Activated CD8-positive, alpha-beta memory T cell treated with anti-CD3 and anti-CD28 coated beads, Interleukin-2, amount 10 ng/mL, durations not matched to agents 7 days and 5 days (primary cell): ENCODE measurements at places on chromosomes 13 and 19. TPM values are rescaled to one million over a fixed set of nuclear protein-coding genes. Genes with fewer than 3 reads are reported as not detected.

DNA sequence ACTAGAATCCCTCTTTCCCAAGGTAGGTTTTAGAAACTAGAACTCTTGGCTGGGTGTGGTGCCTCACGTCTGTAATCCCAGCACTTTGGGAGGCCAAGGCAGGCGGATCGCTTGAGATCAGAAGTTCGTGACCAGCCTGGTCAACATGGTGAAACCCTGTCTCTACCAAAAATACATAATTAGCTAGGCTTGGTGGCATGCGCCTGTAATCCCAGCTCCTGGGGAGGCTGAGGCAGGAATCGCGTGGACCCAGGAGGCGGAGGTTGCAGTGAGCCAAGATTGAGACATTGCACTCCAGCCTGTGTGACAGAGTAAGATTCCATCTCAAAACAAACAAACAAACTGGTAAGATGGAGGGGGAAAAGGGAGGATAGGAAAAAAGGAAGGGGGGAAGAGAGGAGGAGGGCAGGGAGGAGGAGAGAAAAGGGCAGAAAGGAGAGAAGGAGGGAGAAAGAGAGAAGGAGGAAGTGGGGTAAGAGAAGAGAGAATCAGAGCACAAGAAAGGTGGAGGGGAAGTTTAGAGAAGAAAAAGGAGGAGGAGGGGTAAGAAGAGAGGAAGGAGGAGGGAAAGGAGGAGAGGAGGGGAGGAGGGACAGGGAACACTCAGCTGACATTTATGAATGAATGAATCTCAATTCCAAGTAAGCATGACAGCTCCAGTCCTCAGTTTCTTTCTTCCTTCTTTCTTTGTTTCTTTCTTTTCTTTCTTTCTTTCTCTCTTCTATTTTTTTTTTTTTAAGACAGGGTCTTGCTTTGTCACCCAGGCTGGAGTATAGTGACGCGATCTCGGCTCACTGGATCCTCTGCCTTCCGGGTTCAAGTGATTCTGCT, 2.6 kb upstream of the SLC27A1 start:
- no peaks in the 10 kb centered on the region for H3K36me3 ChIP-seq
- peaks cover 18% of the 10 kb centered on the region for H3K4me1 ChIP-seq
- H3K4me3 ChIP-seq, result no peak overlapping the region
- no peak overlapping the region for H3K27ac ChIP-seq
- no peak for DNase-seq

Gene TNFSF11
- 2.4 TPM for total RNA-seq

Gene HSD17B14
- 0.59 TPM for total RNA-seq

Gene BRCA2
- 37.8 TPM for total RNA-seq

GRCh38 chr13:50451609-50452008, 391.9 kb downstream of the DLEU7 start:
- H3K36me3 ChIP-seq, result no peaks in the 10 kb centered on the region
- H3K4me1 ChIP-seq, result no peaks in the 10 kb centered on the region
- H3K27ac ChIP-seq, result no peak overlapping the region
- DNase-seq, result no peak

Gene UPK1A
- total RNA-seq, result not detected

GRCh38 chr13:77465603-77466195, 69.8 kb upstream of the SCEL start:
- H3K4me3 ChIP-seq, result no peak overlapping the region
- H3K4me1 ChIP-seq, result no peaks in the 10 kb centered on the region
- peaks cover 8% of the 10 kb centered on the region for H3K27me3 ChIP-seq
- no peak overlapping the region for H3K27ac ChIP-seq
- no peaks in the 10 kb centered on the region for H3K36me3 ChIP-seq

Gene SYT5
- total RNA-seq, result not detected

- H3K27me3 ChIP-seq, result peaks cover 3% of the 10 kb centered on the region
- no peaks in the 10 kb centered on the region for H3K36me3 ChIP-seq
- H3K27ac ChIP-seq, result no peak overlapping the region
- H3K4me3 ChIP-seq, result no peak overlapping the region
These were observed 17.5 kb downstream of the KANK2 start for GRCh38 chr19:11179716-11180297.

GRCh38 chr13:49098198-49098597, 121.9 kb upstream of the MLNR start:
- DNase-seq, result no peak
- no peaks in the 10 kb centered on the region for H3K4me1 ChIP-seq
- no peak overlapping the region for H3K27ac ChIP-seq
- peaks cover 5% of the 10 kb centered on the region for H3K36me3 ChIP-seq
- no peaks in the 10 kb centered on the region for H3K27me3 ChIP-seq
- no peak overlapping the region for H3K4me3 ChIP-seq

Gene PDE4C
- 0.14 TPM for total RNA-seq

- no peaks in the 10 kb centered on the region for H3K36me3 ChIP-seq
- H3K27ac ChIP-seq, result no peak overlapping the region
- H3K4me1 ChIP-seq, result no peaks in the 10 kb centered on the region
- H3K27me3 ChIP-seq, result no peaks in the 10 kb centered on the region
- no peak overlapping the region for H3K4me3 ChIP-seq
- DNase-seq, result no peak
These were observed 2330.1 kb downstream of the PCDH9 start for GRCh38 chr13:64900039-64900438.

DNA sequence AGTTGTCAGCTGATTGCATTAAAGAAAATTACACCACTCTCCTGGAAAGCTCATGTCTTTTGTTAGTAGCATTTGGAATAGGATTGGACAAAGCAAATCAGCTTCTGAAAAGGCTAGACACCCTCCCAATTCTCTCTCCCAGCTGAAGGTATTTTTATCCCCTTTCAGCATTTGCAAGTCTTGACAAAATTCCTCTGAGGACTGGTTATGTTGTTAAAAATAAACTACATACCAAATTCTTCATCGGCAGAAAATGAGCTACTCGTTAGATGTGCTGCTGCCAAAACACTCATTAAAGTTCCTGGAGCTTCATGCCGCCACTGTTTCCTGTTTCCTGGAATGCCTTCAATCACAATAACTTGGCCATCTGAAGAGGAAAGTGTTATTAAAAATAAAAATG, 37.1 kb downstream of the UTP14C start:
- no peak overlapping the region for H3K27ac ChIP-seq
- no peak for DNase-seq
- no peaks in the 10 kb centered on the region for H3K36me3 ChIP-seq

- H3K4me3 ChIP-seq, result no peak overlapping the region
- H3K27me3 ChIP-seq, result peaks cover 24% of the 10 kb centered on the region
- H3K4me1 ChIP-seq, result peaks cover 11% of the 10 kb centered on the region
- no peak overlapping the region for H3K27ac ChIP-seq
These were observed 64.1 kb downstream of the ERCC5 start for GRCh38 chr13:102909971-102910370.

Gene NCR1
- 2.5 TPM for total RNA-seq

Gene ZMYM5
- total RNA-seq, result 14.3 TPM

- peak overlapping the region; percentile 70 for H3K27ac ChIP-seq
- peaks cover 16% of the 10 kb centered on the region for H3K4me1 ChIP-seq
- H3K36me3 ChIP-seq, result peaks cover 6% of the 10 kb centered on the region
- H3K27me3 ChIP-seq, result no peaks in the 10 kb centered on the region
These were observed 96.6 kb downstream of the ELF1 start for GRCh38 chr13:40922437-40923040.

GRCh38 chr13:22276616-22277015, 605.7 kb downstream of the FGF9 start:
- H3K4me3 ChIP-seq, result no peak overlapping the region
- no peak overlapping the region for H3K27ac ChIP-seq
- H3K27me3 ChIP-seq, result no peaks in the 10 kb centered on the region
- no peak for DNase-seq
- H3K4me1 ChIP-seq, result no peaks in the 10 kb centered on the region

GRCh38 chr19:12574036-12574435, 22.8 kb upstream of the ZNF564 start:
- H3K4me1 ChIP-seq, result peaks cover 6% of the 10 kb centered on the region
- H3K27me3 ChIP-seq, result no peaks in the 10 kb centered on the region
- H3K4me3 ChIP-seq, result no peak overlapping the region

DNA sequence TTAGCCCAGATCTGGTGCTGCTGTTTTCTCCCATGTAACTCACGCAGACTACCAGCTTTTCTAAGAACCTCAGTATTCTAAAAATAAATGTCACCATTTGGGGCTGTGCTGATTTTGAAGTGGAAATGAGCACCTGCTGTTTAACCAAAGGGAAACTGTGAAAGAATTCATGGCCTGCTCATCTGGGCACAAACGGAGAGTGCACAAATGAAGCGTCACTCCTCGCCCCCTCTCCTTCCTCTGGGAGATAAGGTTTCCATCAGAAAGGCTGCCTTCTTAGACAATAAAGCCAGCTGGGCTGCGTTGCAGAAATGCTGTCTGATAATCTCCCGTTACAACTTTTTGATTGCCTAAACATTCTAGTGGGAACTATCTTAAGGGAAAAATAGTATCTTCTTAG, 73.7 kb upstream of the SLC15A1 start:
- peaks cover 13% of the 10 kb centered on the region for H3K4me1 ChIP-seq
- H3K27me3 ChIP-seq, result no peaks in the 10 kb centered on the region
- no peak for DNase-seq

DNA sequence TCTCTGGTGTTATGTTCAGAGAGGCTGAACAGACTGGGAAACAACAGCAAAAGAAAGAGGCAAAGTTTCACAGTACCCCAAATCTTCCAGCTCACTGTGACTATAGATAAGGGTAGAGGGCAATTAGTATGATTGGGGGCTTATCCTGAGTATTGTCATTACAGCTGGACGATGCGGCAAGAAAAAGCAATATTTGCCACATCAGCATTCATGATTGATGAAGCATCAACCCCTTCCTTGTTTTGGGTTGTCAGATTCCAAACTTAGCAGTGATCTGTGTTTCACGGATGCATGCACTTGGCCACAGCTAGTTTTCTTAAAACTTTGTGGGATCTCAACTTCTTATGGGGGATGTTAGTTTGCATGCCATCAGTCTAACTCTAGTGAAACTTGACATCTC, 348.8 kb upstream of the SLITRK5 start:
- DNase-seq, result no peak
- no peak overlapping the region for H3K4me3 ChIP-seq
- H3K36me3 ChIP-seq, result no peaks in the 10 kb centered on the region

Gene C19orf33
- total RNA-seq, result not detected

Gene FOXO1
- total RNA-seq, result 20.2 TPM

DNA sequence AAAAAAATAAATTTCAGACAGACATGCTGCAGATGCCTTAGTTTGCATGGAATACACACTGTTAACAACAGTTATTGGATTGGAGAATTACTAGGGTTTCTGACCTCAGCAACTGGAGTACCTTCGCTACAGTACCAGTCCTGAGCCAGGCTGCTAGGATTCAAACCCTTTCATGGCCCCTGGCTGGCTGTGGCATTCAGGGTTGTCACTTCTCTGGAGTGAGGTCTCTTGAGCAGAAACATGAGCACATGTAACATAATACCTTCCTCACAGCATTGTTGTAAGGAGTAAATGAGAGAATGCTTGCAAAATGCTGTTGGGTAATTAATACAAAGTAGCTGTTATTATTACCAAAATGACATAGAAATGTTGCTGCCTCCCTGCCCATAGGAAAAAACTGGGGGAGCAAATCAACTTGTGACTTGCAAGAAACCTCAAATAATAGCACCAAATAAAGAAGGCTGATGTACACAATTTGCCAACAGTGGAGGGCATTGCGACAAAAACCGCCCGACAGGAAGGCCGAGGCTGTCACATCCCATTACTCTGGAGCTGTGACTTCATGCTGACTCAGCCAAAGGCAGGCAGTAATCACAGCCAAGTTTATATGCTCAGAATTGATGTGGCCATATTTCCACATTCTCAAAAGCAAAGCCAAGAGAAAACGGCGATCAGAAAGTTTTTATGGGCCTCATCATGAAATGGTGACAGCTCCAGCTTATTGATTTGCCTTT, 100.4 kb downstream of the RFC3 start:
- H3K4me3 ChIP-seq, result no peak overlapping the region
- DNase-seq, result no peak
- no peaks in the 10 kb centered on the region for H3K4me1 ChIP-seq
- H3K27ac ChIP-seq, result no peak overlapping the region

DNA sequence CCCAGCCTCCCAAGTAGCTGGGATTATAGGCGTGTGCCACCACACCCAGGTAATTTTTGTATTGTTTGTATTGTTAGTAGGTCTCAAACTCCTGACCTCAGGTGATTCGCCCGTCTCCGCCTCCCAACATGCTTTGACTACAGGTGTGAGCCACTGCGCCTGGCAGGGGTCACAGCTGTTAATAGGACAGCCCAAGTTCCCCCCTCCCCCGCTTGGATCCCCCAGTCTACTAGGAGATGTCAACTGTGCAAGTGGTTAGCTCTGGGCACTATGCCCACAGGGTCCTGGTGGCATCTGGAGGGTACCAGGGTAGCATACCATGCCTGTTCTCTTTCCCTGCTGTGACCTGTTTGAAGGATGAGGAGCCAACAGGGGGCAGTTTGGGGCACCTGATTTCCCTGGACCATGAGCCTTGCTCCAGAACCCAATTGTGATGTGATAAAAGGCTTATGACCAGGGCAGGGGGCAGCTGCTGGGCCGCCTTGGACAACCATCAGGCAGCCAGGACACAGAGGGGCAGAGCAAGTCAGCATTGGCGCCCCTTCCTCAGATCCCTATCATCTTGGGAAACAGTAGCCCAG, at the start of gene TSPAN16:
TSPAN16 (plus strand) TSS at position 496 of the 581 bp plus-strand sequence. CDS start 138 bp downstream, outside the sequence.
- DNase-seq, result no peak
- H3K27me3 ChIP-seq, result peaks cover 45% of the 10 kb centered on the region
- H3K4me1 ChIP-seq, result peaks cover 5% of the 10 kb centered on the region
- no peaks in the 10 kb centered on the region for H3K36me3 ChIP-seq

GRCh38 chr19:10270180-10270615, 722 bp upstream of the ICAM1 start:
- H3K4me3 ChIP-seq, result peak overlapping the region; percentile 81
- H3K36me3 ChIP-seq, result peaks cover 15% of the 10 kb centered on the region
- peak; percentile 93 for DNase-seq
- H3K27ac ChIP-seq, result peak overlapping the region; percentile 89
- H3K27me3 ChIP-seq, result no peaks in the 10 kb centered on the region

DNA sequence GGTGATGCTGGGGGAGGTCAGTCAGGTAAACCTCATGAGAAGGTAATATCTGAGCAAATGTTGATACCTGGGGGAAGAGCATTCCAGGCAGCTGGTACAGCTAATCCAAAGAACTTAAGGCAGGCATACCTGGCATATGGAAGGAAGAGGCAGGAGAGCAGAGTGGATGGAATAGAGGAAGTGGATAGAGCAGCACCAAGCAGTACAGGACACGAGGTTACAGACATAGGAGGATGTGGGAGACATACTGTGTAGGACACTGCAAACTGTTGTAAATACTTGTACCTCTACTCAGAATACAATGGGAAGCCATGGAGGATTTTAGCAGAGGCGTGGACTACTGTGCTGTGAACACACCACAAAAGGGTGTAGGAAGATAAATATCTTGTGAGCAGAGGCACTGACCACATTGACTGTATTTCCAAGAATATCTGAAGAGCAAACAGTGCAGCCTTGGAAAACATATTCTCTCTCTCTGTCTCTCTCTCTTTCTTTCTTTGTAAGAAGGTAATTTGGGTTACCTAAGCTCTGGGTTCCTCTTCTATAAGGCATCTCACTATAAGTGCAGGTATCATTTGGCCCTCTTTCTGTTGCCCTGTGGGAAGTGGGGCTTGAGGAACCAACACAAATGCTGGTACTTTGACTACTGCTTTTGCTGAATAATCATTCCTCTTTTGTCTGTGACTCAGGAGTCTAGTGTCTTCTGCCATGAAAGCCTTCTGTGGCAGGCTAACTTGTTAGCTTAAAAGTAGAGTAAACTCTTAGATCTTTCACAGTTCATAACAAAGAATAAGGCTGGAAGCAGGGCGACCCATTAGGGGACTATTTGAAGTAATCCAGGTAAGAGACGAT, 238.0 kb downstream of the VWA8 start:
- H3K4me3 ChIP-seq, result no peak overlapping the region
- peaks cover 4% of the 10 kb centered on the region for H3K36me3 ChIP-seq
- no peak overlapping the region for H3K27ac ChIP-seq
- H3K27me3 ChIP-seq, result no peaks in the 10 kb centered on the region
- H3K4me1 ChIP-seq, result no peaks in the 10 kb centered on the region
- DNase-seq, result no peak
